ENCODE measurements at places on chromosomes 12 and 14.

GRCh38 chr14:99043267-99043615 is 228.8 kb downstream of the BCL11B start:
- DNase-seq = no peak

GRCh38 chr14:79668951-79669350 is 542.4 kb downstream of the DIO2 start:
- DNase-seq = no peak

GRCh38 chr12:52213564-52214420 is 19.3 kb upstream of the KRT7 start:
- DNase-seq = no peak

DNA sequence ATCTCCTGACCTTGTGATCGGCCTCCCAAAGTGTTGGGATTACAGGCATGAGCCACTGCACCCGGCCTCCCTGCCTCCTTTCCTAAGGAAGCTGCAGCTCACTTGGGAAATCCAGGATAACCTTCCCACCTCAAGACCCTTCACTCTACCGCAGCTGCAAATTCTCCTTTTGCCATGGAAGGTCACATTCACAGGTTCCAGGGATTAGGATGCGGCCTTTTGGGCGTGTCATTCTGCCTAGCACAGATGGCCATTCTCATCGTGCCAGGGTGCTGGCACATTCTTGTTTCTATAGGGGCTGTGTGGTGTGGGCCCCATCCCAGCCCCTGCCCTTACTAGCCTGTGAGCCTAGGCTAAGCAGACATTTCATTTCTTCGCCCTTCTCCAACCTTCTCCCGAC is 219.9 kb downstream of the CHST11 start:
- DNase-seq = no peak

- DNase-seq = no peak
Measured at GRCh38 chr14:75518625-75519024, 3.6 kb upstream of the BATF start.

- no peak for DNase-seq
Measured at GRCh38 chr12:57528176-57528575, 5.6 kb downstream of the MBD6 start.

DNA sequence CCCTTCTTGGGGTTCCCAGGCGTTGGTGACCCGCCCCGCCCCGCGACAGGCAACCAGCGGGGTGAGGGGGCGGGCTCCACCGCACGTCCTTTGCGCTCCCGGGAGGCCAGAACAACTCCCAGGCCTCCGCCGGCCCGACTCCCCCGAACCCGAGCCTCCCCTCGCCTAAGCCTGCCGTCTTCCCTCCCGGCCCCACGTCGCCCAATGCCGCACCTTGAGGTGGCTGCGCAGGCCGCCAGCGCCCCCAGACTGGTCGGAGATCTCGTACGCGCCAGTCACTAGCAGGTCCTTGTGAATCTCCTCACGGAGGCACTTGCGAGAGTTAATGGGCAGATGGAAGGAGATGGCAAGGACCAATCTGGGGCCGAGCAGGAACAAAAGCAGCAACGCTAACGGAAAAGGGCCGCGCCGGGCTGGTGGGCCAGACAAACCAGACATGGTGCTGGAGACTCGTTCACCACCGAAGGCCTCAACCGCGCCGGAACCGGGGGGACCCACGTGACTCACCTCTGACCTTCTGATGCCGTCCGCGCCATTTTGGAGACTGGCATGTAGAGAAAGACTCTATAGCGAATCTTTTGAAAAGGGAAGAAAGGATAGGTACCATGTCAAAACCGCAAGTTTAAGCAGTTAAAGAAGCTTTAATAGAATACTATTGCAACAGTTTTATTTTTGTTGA is at the start of gene TMED10:
TSS of gene TMED10 (minus strand) at position 471 of the 679 bp plus-strand sequence. CDS start at position 438, 33 bp downstream.
- DNase-seq = peak; percentile 88

DNA sequence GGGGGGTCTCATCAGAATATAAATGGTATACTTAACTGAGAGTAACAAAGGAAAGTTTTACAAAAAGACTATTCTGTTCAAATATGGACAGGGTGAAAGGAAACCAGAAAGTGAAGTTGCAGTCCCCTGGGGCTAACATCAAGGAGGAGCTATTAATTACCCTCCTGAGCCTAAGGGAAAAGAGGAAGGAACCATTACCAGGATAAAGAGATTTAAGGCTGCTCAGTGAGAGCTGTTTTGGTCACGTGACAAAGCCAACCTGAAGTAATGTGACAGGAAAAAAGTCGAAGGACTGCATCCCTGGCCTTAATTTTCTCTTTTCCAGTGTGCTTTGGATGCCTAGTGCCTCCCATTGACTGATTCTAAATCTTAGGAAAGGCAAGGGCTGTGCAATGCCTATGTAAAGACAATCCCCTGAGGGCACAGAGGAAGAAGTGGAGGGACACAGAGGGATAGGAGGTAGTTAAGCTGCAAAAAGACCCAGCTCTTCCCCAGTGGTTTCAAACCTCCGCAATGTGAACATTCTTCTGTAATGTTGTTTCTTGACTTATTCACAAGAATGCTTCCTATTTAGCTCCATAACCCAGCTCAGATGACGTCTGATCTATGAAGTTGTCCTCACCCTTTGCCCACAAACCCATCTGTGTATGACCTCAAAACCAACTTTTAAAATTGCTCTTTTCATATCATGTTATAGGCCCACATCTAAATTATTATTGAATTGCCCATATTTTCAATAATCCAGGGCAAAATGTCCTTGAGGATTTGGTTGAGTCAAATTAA is 187.7 kb upstream of the DCN start:
- no peak for DNase-seq

DNA sequence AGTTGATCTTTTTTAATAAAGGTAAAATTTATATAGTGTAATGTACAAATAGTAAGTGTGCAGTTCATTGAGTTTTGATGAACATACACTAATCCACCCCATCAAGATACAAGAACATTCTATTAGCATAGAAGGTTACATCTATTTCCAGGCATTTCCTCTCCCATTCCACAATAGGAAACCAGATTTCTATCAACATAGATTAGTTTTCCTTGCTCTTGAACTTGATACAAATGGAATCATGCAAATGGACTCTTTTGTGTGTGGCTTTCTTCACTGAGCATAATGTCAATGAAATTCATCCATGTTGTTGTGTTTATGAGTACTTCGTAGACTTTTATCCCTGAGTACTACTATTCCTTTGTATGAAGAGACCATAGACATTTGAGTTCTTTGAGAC is 10.8 kb downstream of the STYX start:
- no peak for DNase-seq

GRCh38 chr12:109553906-109554500 is 19.3 kb downstream of the MMAB start:
- no peak for DNase-seq

DNA sequence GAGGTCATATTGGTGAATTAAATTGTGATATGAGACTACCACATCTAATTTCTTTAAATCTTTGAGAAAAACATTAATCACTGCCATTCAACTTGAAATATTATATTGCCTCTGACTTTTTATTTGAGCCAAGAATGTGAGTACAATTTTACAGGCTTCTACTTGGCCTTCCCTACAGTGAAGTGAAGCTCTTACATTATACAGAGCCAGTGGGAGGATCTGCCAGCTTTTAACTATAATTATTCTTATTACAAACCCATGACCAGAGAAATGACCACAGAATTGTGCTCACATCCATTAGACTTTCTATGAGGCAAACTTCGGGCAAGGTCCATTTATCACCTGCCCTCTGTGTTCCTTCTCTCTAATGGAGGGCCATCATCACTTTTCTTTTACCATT is 114.2 kb downstream of the RERGL start:
- no peak for DNase-seq

GRCh38 chr12:113955109-113955970 is 10.8 kb downstream of the RBM19 start:
- DNase-seq = no peak

GRCh38 chr12:106118-106591 is 39.6 kb downstream of the IQSEC3 start:
- DNase-seq = no peak

DNA sequence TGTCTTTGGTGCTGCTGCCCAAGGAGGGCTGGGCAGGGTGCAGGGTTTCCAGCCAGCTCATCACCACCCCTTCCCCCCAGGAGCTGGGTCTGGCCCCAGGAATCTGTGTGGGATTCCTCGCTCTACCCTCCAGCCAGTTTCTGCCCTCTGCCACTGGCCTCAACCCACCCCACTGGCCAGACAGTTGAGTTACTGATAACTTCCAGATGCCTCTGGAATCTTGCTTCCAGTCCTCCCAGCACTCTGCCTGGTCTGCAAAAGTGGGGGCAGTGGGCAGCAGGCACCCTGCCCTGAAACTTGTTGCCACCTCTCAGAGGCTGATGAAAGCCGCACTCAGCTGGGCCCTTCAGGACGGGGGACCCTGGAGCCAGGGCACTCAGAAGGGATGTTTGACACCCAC is 20.1 kb upstream of the TBX3 start:
- no peak for DNase-seq

DNA sequence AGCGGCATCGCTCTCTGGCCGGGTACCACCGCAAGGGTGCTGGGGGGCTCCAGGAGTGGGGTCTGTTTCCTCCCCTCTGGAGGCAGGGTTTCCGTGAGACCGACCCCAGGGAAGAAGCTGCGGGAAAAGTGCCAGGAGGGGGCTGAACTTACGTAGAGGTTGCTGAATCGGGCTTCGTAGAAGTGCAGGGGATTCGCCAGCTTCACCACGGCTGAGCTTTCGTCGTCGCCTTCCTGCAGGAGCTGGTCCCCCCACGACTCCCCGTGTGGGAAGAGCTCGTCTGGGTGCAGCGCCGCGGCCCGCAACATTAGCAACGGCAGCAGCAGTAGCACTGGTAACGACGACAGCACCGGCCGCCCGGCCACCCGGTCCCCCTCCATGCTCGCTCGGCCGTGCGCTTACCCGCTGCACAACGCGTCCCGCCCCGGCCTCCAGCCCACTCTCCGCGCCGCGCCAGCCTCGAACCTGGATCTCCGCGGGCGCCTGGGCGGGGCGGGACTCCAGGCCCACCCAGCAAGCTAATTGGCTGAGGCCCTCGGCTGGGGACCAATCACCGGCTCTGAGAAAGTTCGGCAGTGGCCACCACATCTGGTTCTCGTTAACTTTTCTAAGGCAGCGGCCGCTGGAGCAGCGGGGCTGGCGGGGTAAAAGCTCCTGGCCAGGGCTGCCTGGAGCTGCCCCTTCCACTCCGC is at the start of gene NID2:
TSS of gene NID2 (minus strand) at position 445 of the 692 bp plus-strand sequence. CDS start at position 380, 65 bp downstream.
- DNase-seq = no peak

DNA sequence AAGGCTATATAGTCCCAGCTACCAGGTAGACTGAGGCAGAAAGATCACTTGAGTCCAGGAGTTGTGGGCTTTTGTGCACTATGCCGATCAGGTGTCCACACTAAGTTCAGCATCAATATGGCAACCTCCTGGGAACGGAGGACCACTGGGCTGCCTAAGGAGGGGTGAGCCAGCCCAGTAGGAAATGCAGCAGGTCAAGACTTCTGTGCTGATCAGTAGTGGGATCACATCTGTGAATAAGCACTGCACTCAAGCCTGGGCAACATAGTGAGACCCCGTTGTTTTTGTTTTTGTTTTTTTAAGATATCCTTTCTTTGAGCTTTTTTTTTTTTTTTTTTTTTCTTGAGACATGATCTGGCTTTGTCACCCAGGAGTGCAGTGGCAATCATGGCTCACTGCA is 135.8 kb upstream of the AEBP2 start:
- no peak for DNase-seq

DNA sequence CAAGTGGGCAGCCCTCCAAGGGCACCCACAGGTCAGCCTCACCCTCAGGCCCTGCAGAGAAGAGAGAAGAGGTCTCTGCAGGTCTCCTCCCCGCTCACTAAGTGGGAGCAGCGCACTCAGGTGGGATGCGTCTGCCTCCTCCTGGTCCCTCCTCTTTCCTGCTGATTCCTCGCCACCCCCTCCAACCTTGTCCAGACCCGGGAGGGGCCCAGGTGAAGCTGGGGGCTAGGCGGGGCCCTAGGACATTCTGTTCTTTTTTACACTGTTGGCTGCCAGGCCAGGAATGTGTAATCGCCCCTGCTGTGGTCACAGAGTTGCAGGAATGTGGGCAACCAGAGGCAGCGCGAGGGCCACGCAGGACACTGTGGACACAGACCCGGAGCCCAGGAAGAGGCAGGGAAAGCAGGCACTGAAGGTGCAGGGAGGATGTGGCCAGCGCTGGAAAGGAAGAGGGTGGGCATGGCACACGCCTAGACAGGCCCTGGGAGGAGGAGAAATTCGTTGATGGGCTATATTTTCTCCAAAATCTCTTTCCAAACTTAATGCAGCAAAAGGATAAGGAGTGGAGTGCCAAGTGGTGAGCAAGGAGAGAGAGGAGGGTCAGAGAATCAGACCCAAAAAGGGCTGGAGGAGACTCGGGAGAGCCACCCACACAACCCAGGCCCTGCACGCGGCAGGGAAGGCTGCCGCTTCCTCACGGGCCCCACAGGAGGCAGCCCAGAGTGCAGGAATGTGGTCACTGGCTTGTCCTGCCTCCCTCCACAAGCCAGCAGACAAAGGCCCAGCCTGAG is 911 bp upstream of the SCNN1A start:
- DNase-seq = no peak

DNA sequence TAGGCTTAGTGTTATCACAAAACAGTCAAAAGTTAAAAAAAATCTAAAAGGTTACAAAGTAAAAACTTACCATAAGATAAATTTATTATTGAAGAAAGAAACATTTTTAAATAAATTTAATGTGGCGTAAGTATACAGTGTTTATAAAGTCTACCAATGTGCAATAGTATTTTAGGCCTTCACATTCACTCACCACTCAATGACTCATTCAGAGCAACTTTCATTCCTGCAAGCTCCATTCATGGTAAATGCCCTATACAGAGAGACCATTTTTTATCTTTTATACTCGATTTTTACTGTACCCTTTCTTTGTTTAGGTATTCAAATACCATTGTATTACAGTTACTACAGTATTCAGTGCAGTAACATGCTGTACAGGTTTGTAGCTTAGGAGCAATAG is 124.5 kb downstream of the ANO4 start:
- DNase-seq = no peak

DNA sequence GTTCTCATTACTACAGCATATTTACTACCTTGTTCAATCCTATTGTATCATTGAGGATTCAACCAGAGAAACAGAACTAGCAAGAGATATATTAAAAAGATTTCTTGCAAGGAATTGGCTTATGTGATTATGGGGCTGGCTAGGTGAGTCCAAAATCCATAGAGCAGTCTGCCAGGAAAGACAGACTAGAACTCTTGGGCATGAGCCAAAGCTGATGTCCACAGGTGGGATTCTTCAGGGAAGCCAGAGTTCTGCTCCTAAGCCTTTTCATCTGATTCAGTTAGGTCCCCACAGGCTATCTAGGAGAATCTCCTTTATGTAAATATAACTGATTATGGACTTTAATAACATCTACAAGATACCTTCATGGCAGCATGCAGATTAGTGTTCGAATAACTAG is 26.0 kb downstream of the PELI2 start:
- DNase-seq = no peak

- DNase-seq = no peak
Measured at GRCh38 chr12:79674629-79675028, 16.1 kb downstream of the PAWR start.

- DNase-seq = no peak
Measured at GRCh38 chr12:49776858-49777257, 35.5 kb downstream of the TMBIM6 start.
